ENCODE measurements at places on chromosomes 1 and 21.

DNA sequence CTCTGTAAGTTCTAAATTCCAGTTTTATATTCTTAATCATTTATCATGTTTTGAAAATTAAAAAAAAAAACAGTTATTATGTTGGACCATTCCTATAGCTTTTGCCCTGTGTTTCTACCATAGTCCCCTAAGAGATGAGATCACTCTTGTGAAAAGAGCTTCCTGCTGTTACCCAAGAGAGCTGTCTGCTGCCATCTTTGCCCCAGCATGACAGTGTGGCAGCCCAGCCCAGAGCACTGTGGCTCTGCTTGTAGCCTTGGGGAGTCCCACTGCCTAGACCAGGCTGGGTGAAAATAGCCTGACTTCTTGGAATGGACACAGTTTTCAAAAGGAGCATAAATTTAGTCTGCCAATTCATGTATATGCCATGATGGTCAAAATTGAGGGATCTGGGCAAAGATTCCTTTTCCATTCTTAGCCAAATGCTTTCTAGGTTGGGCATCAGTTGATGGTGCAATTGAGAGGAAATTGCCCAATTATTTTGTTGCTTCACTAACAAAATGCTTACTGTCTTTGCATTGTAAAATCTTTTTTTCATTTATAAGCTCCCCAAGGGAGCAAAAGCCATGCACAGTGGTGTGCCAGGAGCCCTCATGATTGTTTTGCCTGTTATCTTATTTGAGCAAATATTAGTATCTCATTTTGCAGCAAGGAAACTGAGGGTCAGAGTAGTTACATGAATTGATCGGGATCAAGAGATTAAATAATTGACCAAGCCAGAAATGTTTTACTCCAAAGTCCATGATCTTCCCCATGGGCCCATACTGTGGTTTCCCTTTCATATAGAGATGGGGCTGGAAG lies 72.8 kb downstream of the ETS2 start:
- peak; percentile 20 for DNase-seq

- DNase-seq, result no peak
These were observed 320.9 kb downstream of the PCP4 start for GRCh38 chr21:40187946-40188654.

DNA sequence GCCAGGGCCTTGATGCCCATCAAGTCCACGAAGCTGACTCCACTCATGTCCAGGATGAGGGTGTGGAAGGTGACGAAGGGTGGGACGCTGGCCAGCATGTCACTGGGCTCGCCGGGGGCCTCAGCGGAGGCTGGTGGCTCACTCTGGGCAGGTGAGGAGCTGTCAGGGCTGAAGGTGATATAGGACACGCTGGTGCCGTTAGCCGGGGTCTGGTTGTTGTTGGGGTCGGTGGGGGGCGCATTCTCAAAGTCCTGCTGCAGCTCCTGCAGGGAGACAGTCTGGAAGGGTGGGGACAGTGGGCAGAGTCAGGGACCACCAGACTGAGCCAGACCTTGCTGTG lies 21.7 kb downstream of the SLC26A9 start:
- no peak for DNase-seq

- no peak for DNase-seq
These were observed 53.5 kb downstream of the CD34 start for GRCh38 chr1:207857447-207857846.

Measured in AML-193 (cell line).